GM19239 (cell line): ENCODE measurements at places on chromosomes 5 and 9.

DNA sequence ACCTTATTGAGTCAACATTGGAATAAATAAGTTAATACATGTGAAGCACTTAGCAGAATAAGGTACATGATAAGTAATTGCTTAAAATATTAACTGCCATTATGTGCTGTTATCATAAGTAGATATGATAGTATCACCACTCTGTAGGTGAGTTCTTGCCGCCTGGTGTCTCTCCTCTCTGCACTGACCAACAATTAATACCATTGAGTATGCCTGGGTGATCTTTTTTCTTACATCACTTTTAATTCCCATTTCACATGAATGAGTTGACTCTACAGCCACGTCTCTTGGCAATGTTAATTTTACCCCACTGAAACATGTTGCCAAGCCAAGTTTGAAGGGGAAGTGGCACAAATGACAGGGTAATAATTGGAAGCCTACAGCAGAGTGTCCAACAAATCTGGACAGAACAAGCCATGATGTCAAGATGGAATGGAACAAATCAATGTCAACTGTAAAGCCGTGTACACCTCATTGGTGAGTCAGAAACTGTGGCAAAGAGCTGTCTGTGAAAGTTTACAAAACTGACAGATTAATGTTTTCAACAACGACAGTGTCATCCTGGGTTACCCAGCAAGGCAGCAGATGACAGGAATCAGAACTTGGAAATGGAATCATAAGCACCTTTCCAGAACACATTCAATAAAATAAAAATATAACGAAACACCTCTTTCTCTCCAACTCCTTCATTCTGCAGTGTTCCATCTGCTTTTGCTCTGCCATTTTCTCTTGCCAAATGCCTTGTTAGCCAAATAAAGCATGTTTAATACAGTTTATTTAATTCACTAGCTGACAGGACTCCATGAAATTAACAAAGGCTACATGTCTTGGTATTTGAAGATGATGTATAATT, 330.9 kb downstream of the CTNND2 start:
- no peak for DNase-seq

DNA sequence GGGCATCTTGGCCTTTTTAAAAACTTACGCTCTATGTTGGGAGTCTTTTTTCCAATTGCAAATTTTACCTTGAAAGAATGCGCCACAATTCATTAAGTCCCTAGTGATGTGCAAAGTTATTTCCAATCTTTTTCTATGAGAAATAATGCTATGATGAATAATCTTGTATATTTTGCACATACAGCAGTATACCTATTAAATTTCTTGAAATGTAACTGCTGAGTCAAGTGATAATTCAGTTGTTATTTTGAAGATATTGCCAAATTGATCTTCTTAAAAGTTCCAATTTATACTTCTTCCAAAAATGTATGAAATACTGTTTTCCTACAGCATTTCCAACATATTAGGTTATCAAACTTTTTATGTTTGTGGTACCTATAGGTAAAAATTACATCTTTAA, 92.8 kb upstream of the PPP2R2B start:
- no peak for DNase-seq

GRCh38 chr5:114789773-114790402, 379.8 kb downstream of the TRIM36 start:
- peak; percentile 4 for DNase-seq

- DNase-seq: no peak
These were observed 50.8 kb downstream of the CNTRL start for GRCh38 chr9:121125590-121125989.

DNA sequence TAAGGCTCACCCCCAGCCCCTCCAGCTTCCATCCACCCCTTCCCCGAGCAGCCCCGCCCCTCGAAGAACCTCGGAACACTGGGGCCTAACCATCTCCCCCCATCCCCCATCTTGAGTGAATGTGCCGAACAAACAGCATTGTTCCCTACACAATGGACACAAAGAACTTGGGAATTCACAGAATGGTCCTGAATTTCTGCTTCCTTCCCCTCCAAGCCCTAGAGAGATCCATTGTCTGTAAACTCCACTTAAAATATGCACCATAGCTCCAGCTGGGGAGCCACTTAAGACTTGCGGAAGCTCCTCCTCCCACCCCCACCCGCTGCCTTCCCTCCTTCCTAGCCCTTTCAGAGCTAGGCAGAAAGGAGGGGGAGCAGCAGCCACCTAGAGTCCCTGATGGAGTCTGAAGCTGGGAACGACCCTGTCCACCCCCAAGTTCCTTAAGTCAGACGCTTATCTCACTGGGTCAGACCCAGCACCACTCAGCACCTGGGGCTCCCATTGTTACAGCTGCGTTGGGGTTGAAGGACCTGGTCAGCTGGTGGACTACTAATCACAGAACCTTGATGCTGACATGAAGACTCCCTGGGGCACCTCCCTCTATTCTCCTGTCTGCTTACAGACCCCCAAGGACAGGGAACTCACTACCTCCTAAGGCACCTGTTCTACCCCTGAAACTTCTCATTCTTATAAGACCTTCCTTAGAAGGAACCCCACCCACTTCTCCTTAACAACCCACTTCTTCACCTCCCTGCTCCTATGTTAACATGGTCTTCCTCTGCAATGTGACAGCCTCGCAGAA, 61.4 kb downstream of the PCDH1 start:
- DNase-seq: no peak

DNA sequence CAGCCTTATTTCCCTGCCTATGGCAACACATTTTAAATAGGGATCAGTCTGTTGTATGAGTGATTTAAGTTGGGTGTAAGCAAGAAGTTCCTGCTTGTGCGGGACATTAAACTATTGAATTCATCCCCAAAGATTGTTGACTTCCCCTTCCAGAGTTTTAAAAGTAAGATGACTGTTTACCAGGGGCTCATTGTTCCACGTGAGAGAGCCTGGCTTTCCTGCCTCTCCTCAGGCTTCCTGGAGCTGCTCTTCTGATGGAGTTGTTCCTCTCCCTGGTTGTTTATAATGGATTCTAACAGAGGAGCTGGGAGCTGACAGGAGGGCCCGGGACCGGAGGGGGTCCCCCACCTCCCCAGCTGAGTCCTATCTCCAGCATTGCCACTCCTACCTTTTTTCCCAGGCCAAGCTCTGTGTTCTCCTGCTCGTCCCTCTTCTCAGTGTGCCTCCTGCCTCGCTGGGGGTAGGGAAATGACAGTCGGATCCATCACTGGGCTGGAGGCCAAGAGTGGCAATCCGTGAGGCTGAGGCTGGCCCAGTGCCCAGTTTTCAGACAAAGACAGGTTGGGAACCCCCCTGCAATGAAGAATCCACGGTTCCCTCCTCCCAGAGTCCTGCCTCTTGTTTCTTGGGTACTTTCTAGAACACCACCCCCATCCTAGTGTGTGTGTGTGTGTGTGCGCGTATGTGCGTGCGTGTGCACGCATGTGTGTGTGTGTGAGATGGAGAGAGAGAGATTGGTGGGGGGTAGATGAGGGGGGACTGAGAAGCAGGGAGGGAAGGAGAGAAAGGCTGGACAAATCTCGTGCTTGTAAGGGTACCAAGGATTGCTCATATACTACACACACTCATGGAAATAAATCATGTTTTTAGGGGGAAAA, 123.7 kb upstream of the NFIB start:
- DNase-seq: no peak

DNA sequence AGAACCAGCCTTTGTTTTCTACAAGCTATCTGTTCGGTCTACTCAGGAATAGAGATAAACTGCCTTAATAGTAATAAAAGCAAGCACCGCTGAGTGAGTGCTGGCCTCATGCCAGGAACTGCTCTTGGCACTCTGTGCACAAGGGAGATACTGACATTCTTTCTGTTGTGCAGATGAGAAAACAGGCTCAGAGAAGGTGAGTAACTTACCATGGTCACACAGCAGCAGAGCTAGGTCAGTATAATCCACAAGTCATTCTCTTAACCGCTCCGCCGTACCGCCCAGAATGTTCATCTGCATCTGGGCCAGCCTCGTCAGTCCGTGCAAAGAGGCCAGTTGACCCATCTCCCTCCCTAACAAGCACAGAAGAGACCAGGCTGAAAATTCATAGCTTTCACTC, 27.4 kb downstream of the QRFP start:
- DNase-seq: no peak

- no peak for DNase-seq
These were observed 52.0 kb upstream of the PTGER4 start for GRCh38 chr5:40627706-40628105.

- DNase-seq: no peak
These were observed 3.2 kb downstream of the ATOSB start for GRCh38 chr9:35112257-35113020.

DNA sequence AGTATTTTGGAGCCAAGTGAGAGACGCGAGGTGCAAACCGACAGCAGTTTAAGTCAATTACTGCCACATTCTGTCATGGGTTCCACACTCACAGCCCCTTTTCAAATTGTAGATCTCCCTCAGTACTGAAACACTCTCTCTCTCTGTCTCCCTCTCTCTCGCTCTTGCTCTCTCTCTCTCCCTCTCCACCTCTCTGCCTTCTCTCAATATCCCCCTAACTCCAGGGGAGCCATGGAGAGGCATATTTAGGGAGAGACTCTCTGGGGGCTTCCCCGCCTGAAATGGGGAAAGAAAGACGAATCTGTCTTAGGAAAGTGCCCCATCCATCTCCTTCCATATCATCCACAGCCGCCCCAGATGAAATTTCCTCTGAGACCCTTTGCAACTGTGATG, 1.6 kb downstream of the BRINP1 start:
- DNase-seq: no peak

GRCh38 chr5:123937230-123937629, 425.3 kb downstream of the CSNK1G3 start:
- DNase-seq: no peak

DNA sequence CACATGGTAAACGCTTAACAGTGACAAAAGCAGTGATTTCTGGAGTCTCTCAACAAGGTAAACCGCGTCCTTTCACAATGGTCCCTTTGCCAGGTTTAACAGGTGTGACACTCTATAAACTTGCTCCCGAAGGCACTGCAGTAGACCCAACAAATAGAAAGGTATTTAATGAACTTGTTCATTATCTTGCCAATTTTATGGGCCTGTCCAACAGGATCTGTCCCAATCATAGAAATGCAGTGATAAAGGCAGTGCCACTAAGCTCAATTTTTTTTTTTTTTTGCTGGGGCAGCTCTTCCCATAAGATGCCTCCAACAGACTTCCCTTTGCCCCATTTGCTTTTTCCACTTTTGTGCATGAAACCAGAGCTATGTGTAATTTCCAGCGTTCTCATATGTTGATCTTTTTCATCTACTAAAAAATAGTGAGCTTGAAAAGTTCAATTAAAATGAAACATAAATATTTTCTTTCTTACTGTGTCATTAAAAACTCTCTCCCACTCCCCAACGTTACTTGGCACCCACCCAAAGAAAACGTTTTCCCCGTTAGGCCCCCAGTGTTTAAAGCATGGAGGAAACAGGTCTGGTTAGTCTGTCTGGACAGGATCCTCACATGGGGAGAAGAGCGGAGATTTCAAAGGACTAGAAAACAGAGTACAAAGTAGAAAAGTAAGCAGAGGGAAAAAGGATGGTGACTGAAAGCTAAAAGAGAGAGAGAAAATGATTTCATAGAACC, 80.9 kb upstream of the SPATA31D4 start:
- no peak for DNase-seq

GRCh38 chr9:105295201-105295550, 50.7 kb downstream of the SLC44A1 start:
- no peak for DNase-seq

DNA sequence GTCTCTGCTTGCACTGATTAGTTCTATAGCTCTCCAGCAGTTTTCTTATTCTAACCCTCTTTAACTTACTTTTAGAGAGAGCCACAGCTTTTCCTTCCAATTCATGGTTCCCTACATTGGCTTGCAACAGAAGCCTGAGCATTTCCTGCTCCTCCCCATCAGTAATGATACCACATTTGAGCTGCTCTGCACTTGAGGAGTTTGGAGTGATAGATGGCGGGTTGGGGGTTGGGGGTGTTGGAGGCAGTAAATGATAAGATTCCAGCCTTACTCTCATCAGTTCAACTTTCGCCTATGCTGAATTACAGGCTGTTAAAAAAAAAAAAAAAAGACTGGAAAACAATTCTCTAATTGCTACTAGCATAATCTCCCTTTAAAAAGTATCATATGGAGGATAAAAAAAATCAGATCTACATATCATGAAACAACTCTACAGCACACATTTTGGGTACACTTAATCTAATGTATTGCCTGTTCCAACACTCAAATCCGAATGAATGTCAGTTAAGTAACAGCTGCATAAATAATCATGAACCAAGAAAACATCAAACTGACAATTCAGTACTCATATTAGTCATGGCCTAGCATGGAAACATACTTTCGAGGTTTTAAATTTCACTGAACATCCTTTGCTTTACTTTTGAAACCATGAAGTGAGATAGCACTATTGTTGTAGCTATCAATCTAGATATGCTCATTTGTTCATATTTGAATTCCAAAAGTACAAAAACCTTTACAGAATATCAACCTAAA, 224.7 kb downstream of the NFIB start:
- no peak for DNase-seq

GRCh38 chr5:1997640-1998347, 115.1 kb upstream of the IRX4 start:
- DNase-seq: no peak

- no peak for DNase-seq
These were observed 20.8 kb upstream of the CTNNA1 start for GRCh38 chr5:138732466-138732865.

DNA sequence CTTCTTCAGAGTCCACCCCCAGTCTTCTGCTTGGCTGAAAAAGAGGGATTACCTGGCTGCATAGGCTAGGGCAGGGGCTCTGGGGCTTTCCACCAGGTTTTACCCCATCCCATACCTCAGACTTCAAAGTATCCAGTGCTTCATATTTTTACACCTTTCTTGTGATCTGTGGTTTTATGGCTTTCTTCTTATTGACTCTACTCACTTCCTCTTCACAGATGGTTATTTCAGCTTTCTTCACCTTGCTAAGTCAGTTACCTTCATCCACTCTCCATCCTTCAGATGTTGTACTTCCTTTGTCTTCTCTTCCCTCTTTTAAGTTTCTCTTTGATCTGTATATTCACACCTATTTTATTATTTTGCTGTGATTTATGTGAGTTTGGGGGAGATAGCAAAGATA, 104.3 kb downstream of the GRIA1 start:
- no peak for DNase-seq

DNA sequence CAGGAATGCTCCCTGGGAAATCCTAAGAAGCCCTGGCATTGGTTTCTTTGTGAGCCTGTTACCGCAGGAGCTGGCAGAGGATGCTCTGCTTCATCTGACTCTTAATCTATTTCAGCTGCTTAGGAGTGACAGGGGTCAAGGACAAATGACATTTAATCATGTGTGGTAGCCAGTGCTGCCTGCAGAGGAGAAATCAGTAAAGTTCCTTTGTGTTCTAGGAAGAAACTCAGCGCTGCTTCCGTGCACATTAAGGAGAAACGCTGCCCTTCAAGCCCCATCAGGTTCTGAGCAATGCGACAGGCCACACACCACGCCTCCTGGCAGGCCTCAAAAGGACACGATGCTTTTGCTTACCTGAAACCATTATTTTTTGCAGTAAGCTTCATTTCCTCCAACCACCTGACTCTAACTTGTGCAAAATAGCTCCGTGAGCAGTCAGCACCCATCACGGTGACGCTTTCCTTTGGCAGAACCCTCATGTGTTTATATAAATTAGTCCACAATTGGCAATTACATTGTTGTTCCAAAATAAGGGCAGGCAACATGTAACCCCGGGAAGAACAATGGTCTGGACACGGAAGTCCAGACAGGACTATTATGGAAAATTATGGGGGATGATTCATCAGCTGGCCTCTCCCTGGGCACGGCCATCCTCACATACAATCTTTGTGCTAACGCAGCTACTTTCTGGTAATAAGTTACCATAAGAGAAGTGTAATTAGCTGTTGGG, 387.9 kb upstream of the DAP start:
- no peak for DNase-seq
